Left lung (tissue), 14 donors: ENCODE measurements at places on chromosomes 1 and 21. TPM values are rescaled to one million over a fixed set of nuclear protein-coding genes. Genes with fewer than 3 reads are reported as not detected.

- DNase-seq = peak; percentile 6
Measured at GRCh38 chr1:50268049-50268448, 155.2 kb downstream of the DMRTA2 start.

Gene NBPF8
- 27.0 TPM for polyA plus RNA-seq

Gene OR10J1
- polyA plus RNA-seq = 0.06 TPM

- no peak for DNase-seq
Measured at GRCh38 chr1:37174876-37175275, 140.6 kb upstream of the GRIK3 start.

- peak; percentile 63 for DNase-seq
Measured at GRCh38 chr1:203368624-203369451, 17.9 kb upstream of the FMOD start.

Gene VANGL2
- polyA plus RNA-seq = 37.1 TPM

GRCh38 chr1:29176576-29176975 lies 5.1 kb downstream of the SRSF4 start:
- no peak for DNase-seq

GRCh38 chr1:160432371-160432786 lies 32.0 kb downstream of the VANGL2 start:
- no peak for DNase-seq

DNA sequence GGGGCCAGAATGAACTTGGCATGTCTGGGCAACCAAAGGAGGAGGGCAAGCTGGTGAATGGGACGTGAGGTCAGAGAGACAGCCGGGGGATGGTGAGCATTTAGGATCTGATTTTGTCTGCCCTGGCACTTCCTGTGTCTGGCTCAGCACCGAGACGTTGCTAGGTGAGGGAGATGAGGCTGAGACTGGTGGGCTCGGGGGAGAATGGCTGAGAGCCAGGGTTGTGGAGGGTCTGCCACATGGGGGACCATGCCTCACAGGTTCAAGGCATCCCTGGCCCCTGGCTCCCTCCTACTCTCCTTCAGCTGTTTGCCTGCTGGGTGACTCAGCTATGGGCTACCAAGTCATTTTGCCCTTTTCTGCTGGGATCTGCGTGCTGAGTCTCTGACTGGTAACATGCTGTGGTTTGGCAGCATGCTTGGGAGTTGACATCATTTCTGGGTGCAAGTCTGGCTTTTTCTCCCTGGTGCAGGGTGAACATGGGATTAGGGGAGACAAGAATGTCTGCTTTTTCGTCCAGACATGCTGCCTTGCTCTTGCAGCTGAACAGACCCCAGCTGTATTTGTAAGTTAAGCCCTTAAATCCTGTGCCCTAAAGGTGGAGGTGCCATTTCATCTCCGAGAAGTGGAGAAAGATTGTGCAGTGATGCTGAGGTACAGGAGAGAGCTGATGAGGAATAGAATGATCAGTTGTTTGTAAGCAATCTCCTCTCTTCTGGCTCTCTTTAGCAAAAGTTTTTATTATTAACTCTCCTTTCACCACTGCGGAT lies 17.6 kb downstream of the GALNT2 start:
- no peak for DNase-seq

Gene CASQ1
- polyA plus RNA-seq = 0.20 TPM

Gene GUCA2B
- polyA plus RNA-seq = not detected

DNA sequence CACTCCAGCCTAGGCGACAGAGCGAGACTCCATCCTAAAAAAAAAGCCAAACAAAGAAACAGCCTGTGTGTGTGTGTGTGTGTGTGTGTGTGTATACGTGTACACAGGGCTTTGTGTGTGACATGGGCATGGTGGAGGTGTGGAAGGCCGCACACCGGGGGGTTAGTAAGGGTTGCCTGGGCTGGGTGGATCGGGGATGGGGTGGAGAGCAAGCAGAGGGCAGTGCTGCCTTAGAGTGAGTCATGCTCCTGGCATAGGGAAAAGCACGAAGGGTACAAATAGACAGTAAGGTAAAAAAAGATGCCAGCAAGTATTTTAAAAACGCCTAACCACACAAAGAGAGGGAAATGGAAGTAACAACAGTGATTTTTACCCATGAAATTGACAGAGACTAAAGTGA lies 6.2 kb downstream of the PRMT2 start:
- DNase-seq = no peak

Gene GRHL3
- polyA plus RNA-seq = 0.20 TPM

- no peak for DNase-seq
Measured at GRCh38 chr21:36203603-36203889, 46.9 kb downstream of the DOP1B start.

DNA sequence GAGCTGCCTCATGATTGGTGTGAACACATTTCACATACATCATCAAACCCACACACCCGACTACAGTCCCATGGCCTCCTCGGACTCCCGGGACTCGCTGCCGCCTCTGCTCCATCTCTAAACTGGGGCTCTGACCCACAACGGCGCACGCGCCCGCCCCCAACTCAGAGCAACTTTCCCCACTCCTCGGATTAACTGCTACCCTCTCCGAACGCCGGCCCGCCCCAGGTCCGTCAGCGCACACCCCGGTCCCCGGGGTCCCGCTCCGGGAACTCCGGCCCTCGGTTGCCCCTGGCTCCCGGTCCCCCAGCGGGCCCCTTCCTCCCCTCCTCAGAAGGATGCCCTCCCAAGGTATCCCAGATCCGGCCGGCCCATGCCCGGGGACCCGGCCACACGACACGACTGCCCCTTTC lies 740 bp downstream of the DSTYK start:
- no peak for DNase-seq

GRCh38 chr1:26470878-26471497 lies 1.3 kb upstream of the HMGN2 start:
- DNase-seq = no peak

- no peak for DNase-seq
Measured at GRCh38 chr1:221775206-221775605, 33.3 kb upstream of the DUSP10 start.

Gene SLC37A1
- 8.9 TPM for polyA plus RNA-seq

GRCh38 chr1:100443811-100444571 lies 91.7 kb downstream of the CDC14A start:
- no peak for DNase-seq

Gene HPCAL4
- 0.23 TPM for polyA plus RNA-seq
